Activated naive CD4-positive, alpha-beta T cell (primary cell): ENCODE measurements at places on chromosomes 11 and 22.
A peak's percentile ranks its signal among the peaks of the same experiment; 100 is the strongest.

DNA sequence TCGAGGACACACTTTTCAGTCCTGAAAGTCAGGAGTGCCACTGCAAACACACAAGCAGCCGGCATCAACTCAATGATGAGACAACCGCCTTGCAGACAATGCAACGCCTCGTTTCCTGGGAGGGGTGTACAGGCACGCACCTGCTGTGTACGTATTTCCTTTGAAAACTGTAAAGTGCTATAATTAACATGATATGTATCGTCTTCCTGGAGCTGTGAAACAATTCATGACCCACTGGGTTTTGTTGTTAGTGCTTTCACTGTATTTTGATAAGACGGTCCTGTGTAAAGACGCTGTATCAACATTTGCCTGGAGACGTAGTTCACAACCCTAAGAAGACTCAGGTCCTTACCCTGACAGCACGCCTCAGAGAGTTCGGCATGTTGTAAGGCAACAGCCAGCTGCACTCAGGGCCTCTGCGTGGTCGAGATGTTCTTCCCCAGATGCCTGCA lies 105.7 kb upstream of the ANO1 start:
- no peak for DNase-seq

DNA sequence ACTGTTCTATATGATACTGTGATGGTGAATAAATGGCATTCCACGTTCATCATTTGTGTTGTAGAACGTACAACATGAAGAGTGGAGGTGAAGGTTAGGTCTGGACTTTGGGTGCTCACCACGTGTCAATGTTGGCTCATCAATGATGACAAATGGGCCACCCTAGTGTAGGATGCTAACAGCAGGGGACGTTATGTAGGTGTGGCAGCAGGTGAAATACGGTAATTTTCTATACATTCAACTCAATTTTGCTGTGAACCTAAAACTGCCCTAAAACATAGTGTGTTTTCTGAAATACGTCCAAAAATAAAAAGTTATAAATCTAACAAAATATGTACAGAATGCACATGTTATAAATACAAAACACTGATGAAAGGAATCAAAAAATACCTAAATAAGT lies 6.2 kb downstream of the KRTAP5-6 start:
- no peak for DNase-seq

DNA sequence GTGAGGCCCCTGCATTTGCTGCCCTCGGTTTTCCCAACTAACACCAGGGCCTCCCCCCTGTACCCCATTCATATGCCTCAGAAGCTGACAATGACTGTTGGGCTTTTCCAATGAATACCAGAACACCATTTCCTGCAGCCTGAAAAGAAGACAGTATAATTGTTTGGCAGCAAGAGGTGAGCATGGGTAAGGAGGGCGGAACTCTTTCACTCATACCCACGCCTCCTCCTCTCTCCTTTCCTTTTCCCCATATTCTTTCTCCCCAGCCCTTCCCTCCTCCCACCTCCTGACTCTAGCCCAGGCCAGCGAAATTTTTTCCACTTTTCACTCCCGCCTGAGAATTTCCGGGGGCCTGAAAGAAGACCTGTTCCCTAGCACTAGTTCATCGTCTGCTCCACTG lies 58.0 kb upstream of the CHST1 start:
- no peak for DNase-seq

DNA sequence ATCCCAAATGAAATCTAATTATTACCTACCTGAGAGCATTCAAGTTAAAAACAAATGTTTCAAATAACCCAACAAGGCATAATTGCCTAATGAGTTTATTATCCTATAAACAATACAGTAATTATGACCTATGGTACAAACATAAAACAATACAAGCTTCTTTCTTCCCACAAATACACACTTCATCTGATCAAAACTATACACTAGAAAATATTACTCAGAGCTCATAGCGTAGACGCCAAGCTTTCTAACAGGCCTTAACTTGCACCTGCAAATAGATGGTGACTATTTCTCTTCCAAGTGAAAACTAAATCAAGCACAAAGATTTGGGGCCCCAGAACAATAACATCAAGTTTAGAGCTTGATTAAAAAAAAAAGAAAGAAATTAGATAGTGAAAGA lies 78.1 kb downstream of the SOX6 start:
- DNase-seq: no peak

DNA sequence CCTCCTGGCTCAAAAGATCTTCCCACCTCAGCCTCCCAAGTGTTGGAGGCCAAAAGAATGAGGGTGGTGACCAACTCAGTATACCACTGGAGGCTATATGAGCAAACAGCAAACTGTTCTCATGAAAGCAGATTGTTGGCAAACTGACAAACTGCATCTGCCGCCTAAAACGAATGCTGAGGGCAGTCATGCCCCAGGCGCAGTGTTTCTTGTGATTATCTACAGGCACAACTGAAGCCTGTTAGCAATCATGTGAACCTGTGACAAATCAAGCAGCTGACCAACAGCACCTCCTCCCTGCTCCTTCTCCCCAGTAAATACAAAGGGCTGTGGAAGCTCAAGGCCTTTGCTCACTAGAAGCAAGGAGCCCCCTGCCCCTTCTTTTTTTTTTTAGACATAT lies 47.8 kb downstream of the BTBD10 start:
- no peak for DNase-seq

DNA sequence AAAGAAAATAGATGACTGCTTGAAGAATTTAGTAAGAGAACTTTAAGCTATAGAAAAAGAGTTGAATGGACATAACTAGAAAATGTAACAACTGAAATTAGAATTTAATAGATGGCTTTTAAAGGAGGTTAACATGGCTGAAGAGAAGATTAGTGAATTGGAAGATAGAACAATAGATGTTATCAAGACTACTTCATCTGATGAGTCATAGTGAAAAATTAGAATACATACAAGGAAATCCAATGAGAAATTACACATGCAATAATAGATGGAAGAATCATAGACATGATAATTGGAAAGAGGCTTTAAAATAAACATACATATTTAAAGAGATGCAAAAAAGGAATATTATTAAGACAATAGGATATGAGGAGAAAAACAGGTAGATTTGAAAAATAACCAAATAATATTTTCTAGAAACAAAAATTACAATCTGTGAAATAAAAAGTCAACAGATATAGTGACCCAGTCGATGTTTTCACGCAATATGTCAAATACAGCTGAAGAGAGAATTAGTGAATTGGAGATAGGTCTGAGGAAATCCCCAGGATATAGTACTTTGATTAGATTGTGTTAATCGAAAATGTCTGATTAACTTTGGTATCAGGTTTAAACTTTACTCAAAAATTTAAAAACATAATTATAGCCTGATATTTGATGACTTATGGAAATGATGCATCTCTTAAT lies 28.2 kb downstream of the CAT start:
- DNase-seq: no peak

GRCh38 chr22:29004647-29005371 lies 56.8 kb downstream of the C22orf31 start:
- DNase-seq: no peak

- no peak for DNase-seq
These were observed 38.8 kb upstream of the PHF21A start for GRCh38 chr11:46160100-46160499.

- DNase-seq: no peak
These were observed 5.8 kb upstream of the GNAZ start for GRCh38 chr22:23064381-23065068.

DNA sequence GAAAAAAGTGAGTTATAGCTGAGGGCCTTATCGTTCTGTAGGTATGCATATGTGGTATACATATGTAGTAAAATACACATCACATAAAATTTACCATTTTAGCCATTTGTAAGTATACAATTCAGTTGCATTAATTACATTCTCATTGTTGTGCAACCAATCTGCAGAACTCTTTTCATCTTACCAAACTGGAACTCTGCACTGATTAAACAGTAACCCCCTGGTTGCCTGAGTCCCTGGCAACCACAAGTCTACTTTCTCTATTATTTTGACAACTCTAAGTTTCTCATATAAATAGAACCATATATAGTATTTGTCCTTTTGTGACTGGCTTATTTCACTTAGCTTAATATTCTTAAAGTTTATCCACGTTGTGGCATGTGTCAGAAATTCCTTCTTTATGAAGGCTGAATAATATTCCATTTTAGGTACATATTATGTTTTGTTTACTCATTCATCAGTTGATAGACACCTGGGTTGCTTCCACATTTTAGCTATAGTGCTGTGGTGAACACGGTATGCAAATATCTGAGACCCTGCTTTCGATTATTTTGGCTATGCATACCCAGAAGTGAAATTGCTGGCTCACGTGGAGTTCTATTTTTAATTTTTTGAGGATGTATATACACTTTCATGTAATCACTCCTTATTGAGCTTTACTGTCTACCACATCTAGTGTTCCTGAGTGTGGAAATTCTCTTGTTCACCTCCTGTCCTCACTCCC lies 1.6 kb upstream of the DDX10 start:
- DNase-seq: no peak

DNA sequence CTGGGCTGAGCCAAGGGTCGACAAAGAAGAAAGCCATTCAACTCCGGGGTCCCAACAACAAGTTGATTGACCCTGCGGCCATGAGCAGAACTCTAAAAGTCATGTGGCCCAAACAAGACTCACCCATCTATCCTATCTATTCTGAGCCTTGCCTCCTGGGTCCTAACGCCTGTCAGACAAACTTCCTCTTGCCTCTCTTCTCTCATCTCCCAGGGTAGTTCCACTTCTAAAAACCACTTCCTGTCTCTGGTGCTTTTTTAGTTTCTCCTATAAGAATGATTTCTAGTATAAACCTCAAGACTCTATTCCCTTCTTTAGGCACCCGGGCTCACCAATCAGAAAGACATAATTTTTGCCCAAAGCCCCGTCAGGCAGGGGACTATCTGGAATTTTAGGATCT lies 530.2 kb downstream of the DLG2 start:
- no peak for DNase-seq

- DNase-seq: no peak
These were observed 409.5 kb downstream of the MIAT start for GRCh38 chr22:27066856-27067255.

GRCh38 chr11:78791964-78792363 lies 217.3 kb upstream of the NARS2 start:
- no peak for DNase-seq

DNA sequence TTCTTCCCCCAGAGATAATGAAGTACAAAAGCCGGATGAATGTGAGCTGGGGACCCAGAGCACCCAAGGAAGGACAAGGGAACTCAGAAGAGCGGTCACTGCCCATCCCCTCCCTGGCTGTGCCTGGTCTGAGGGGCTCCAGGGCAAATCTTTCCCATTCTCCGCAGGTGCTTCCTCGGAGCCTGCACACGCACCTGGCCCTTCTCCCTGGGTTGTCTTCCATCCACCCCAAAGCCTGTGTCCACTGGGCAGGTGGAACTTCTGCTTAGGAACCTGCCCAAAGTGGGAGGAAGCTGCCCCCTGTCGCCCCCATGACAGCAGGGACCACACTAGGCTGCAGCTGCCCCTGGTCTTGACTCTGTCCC lies 121.0 kb upstream of the FGF3 start:
- DNase-seq: no peak

DNA sequence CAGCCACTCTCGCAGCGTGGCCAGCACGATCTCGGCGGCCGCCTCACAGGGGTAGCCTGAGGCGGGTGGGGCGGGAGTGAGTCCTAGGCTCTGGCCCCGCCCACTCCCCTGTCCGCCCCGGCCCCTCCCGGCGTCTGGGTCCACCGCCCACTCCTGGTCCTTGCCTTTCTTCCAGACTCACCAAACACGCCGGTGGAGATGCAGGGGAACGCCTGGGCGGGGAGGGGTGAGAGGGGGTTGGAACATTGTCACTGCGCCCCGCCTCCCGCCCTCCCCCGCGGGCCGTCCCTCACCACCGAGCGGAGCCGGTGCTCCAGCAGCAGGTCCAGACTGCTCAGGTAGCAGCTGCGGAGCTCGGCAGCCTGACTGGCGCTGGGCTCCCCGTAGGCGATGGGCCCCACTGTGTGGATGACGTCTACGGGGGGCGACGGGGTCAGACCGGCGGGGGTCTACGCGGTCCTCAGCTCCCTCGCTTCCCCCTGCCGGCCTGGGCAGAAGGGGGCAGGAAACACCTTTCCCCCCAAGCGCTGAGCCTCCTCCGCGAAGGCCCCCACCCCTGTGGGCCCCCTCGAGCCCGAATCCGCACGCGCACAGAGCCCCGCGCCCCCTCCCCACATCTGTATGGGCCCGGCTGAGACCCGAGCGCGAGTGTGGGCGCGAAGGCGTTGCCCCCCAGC lies 13.2 kb downstream of the OTUB1 start:
- peak; percentile 27 for DNase-seq

DNA sequence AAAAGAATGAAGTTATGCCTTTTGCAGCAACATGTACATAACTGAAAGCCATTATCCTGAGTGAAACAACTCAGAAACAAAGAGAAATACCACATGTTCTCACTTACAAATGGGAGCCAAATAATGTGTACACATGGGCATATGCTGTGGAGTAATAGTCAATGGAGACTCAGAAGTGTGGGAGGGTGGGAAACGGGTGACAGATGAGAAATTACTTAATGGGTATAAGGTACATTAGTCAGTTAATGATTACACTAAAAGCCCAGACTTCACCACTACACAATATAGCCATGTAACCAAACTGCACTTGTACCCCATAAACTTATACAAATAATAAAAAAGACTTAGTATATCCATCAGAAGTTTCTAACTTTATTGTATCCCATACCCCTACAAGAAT lies 674.1 kb upstream of the ARHGAP42 start:
- no peak for DNase-seq

GRCh38 chr11:123439616-123440015 lies 9.5 kb downstream of the GRAMD1B start:
- DNase-seq: no peak

DNA sequence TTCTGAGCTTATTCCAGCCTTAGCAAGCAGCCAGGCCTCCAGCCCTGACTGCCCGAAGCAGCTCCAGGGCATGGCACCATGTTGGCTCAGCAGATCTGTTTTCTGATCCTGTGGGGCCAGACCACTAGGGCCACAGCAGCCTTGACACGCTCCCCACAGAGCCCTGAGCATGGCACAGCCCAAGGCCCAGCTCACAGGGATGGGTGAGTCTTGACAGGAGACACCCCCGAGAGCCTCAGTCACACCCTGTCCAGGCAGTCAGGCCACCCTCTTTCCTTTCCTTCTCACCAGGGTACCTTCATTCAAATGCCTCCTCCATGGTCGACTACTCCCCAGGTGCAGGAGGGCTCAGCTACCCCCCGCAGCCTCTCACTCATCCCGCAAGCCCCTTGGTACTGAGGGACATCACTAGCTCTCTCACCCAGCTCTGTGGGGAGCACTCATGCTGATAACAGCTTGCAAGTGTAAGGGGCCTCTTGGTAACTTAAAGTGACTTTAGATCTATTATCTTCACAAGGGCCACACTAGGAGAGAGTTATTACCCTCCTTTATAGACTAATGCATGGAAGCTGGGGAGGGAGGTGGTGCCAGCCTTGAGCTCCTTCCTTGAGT lies 3.9 kb upstream of the CDC42BPG start:
- no peak for DNase-seq

GRCh38 chr22:46769191-46769675 lies 6.8 kb downstream of the TBC1D22A start:
- DNase-seq: no peak

- DNase-seq: peak; percentile 31
These were observed 1.7 kb upstream of the MYEOV start for GRCh38 chr11:69292221-69292648.

- no peak for DNase-seq
These were observed 266.5 kb upstream of the MTNR1B start for GRCh38 chr11:92702805-92703448.
